HepG2 (cell line): ENCODE measurements at places on chromosomes 2 and 18. TPM values are rescaled to one million over a fixed set of nuclear protein-coding genes. Genes with fewer than 3 reads are reported as not detected.

COL3A1 gene
- 0.03 and 0.04 TPM in 2 replicates for total RNA-seq

PRSS56 gene
- total RNA-seq, result not detected in 2 replicates

EGR4 gene
- not detected in 2 replicates for total RNA-seq

GPR148 gene
- not detected in 2 replicates for total RNA-seq

SCYGR4 gene
- not detected in 2 replicates for total RNA-seq

GRCh38 chr2:113211226-113212105 is 37.7 kb downstream of the PSD4 start:
- DNase-seq, result peak; percentile 29

DNA sequence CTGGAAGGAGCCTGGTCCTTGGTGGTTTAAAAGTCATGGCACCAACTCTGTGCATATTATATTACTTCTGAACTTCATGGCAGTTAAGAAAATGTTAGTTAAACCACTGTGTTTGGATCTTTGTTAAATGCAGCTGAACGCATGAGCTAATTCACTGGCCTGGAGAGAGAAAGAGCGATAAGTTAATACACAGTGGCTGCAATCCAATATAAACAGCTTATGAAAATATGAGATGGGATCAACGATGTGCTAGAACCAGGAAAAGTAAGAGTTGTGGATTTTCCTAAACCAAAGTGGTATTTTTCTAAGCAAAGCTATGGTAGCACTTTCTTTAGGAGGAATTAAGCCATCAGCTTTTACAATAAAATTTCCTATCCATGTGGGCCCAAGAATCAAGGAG is 326.7 kb downstream of the MTX2 start:
- no peak for DNase-seq

GRCh38 chr2:119744335-119744939 is 15.3 kb upstream of the PTPN4 start:
- peak; percentile 60 for DNase-seq

- DNase-seq, result no peak
These were observed 185.2 kb downstream of the BARD1 start for GRCh38 chr2:214624166-214624760.

- DNase-seq, result no peak
These were observed 149.3 kb upstream of the ALPP start for GRCh38 chr2:232228971-232229894.

DNA sequence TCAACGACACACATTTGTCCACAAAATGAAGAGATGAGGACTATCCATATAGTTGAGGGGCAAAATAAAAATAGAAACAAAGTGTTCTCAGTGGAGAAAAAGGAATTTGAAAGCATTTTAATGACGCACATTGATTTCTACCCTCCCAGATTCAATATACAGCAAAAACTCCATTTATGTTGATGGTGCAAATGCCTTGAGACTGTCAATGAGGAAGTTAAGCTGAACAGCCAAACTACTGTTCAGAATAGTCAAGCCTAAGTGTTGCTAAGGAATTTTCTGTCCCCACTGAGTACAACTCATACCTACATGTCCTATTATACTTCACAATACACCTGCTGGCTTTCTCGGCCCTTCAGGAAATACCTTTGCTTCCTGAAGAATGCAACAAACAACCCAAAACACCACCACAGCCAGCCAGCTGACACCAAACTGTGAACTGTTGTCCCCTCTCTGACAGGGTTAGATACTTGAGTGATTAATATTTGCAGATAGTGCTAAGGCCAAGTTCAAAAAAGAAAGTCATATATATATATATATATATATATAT is 27.8 kb upstream of the DARS1 start:
- DNase-seq, result no peak
